ENCODE measurements at places on chromosomes 4 and X.

- H3K36me3 ChIP-seq = no peaks in the 10 kb centered on the region
- no peak for DNase-seq
- H3K27ac ChIP-seq = no peak overlapping the region
These were observed 51.2 kb downstream of the SMARCA1 start for GRCh38 chrX:129472116-129472515.

- peak overlapping the region; percentile 71 for H3K27ac ChIP-seq
- no peaks in the 10 kb centered on the region for H3K27me3 ChIP-seq
- H3K4me1 ChIP-seq = peaks cover 82% of the 10 kb centered on the region
- no peak for DNase-seq
- no peaks in the 10 kb centered on the region for H3K36me3 ChIP-seq
These were observed 11.0 kb upstream of the SH3TC1 start for GRCh38 chr4:8188085-8188484.

GRCh38 chr4:78069859-78070258 is 12.7 kb downstream of the FRAS1 start:
- H3K36me3 ChIP-seq = no peaks in the 10 kb centered on the region
- no peak overlapping the region for H3K4me3 ChIP-seq
- no peak for DNase-seq
- H3K4me1 ChIP-seq = no peaks in the 10 kb centered on the region
- no peaks in the 10 kb centered on the region for H3K27me3 ChIP-seq

- H3K27me3 ChIP-seq = no peaks in the 10 kb centered on the region
- peaks cover 17% of the 10 kb centered on the region for H3K4me1 ChIP-seq
- H3K27ac ChIP-seq = no peak overlapping the region
- no peak for DNase-seq
- H3K36me3 ChIP-seq = no peaks in the 10 kb centered on the region
- H3K4me3 ChIP-seq = peak overlapping the region; percentile 51
These were observed 68.3 kb downstream of the LARP7 start for GRCh38 chr4:112704991-112705845.

GRCh38 chr4:81032771-81033684 is 2.5 kb downstream of the BMP3 start:
- H3K27ac ChIP-seq = no peak overlapping the region
- no peak overlapping the region for H3K4me3 ChIP-seq
- DNase-seq = no peak

- no peaks in the 10 kb centered on the region for H3K36me3 ChIP-seq
- no peak for DNase-seq
- H3K4me1 ChIP-seq = no peaks in the 10 kb centered on the region
These were observed at the start of gene TMEM47 for GRCh38 chrX:34656842-34657725. TSS of gene TMEM47 (minus strand) at chrX:34657285. CDS start at chrX:34657029, 256 bp downstream.

Data from vagina (tissue), 2 donors.